ENCODE measurements at places on chromosomes 7 and 10.

DNA sequence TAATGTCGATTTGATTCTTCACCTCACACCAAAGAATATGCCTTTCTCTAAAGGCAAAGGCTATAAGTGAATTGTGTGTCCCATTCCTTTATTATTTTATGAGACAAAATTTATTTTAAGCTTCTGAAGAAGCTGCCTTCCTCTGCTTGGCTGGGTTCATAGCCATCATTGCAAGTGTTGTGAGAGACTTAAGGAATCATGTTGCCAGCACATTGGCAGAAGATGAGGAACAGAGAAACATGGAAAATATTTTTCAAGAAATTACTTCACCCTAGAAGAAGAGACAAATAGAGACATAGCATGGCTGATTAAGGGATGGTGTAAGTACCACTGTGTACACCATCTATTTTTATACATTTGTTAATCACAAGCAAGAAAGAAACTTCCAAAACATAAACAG lies 230.1 kb upstream of the SEMA3E start:
- DNase-seq = no peak
- H3K36me3 ChIP-seq = no peaks in the 10 kb centered on the region
- no peaks in the 10 kb centered on the region for H3K27me3 ChIP-seq

GRCh38 chr7:43119371-43120075 lies 7.1 kb downstream of the HECW1 start:
- no peak overlapping the region for H3K27ac ChIP-seq
- peaks cover 49% of the 10 kb centered on the region for H3K27me3 ChIP-seq
- no peak overlapping the region for H3K4me3 ChIP-seq
- DNase-seq = no peak

- peaks cover 2% of the 10 kb centered on the region for H3K4me1 ChIP-seq
- DNase-seq = no peak
- H3K36me3 ChIP-seq = no peaks in the 10 kb centered on the region
- peaks cover 54% of the 10 kb centered on the region for H3K27me3 ChIP-seq
Observed at GRCh38 chr10:128152741-128153580, 26.7 kb upstream of the MKI67 start.

GRCh38 chr7:151251328-151251688 lies 2.8 kb upstream of the SMARCD3 start:
- no peak for DNase-seq
- H3K36me3 ChIP-seq = no peaks in the 10 kb centered on the region
- H3K27ac ChIP-seq = no peak overlapping the region
- H3K4me3 ChIP-seq = peak overlapping the region; percentile 56
- H3K4me1 ChIP-seq = peaks cover 50% of the 10 kb centered on the region
- peaks cover 71% of the 10 kb centered on the region for H3K27me3 ChIP-seq

DNA sequence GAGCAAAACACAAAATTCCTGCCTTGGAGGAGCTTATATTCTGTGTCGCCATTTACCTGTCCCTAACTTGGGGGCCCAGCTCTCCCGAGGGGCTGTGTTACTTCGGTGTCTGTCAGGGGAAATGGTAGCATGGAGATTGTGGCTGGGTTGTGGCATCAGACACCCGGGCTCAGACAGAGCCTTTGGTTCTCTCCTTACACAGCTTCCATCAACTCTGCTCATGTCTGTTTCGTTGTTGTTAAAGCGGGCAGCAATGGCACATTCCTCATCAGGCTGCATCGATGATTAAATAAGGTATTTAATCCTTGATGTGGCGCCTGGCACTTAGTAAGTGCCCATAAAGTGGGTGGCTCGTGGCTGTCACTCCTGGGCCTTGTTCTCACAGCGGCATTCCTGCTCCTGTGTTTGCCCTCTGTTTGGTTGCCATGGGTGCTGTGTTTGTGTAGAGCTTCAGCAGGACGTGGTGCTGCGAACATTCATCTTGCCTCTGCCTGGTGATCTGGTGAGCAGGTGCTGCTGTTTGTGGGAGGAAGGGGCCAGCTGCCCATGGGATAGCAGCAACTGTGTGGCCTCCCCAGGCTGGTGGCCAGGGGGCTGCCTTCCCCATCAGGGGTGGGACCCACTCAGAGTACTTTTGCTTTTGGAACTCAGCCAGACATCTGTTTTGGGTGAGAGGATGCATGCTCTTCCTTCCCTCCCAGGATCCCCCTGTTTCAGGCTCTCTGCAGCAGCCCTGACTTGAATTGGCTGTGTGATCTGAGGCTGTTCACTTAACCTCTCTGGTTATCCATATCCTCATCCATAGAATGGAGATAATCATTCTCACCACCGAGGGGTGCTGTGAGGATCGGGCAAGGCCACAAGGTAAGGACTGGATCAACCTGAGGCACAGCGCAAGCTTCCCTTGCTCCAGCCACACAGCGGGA lies 207.2 kb upstream of the SVIL start:
- H3K4me1 ChIP-seq = no peaks in the 10 kb centered on the region
- no peak overlapping the region for H3K27ac ChIP-seq
- no peak for DNase-seq
- peaks cover 2% of the 10 kb centered on the region for H3K36me3 ChIP-seq
- H3K27me3 ChIP-seq = no peaks in the 10 kb centered on the region

- no peak for DNase-seq
- no peak overlapping the region for H3K27ac ChIP-seq
- H3K36me3 ChIP-seq = no peaks in the 10 kb centered on the region
- H3K4me1 ChIP-seq = no peaks in the 10 kb centered on the region
- H3K27me3 ChIP-seq = no peaks in the 10 kb centered on the region
Observed at GRCh38 chr7:114629762-114630161, 215.1 kb downstream of the FOXP2 start.

GRCh38 chr7:98251231-98251600 lies 816 bp downstream of the TECPR1 start:
- peak overlapping the region; percentile 25 for H3K27ac ChIP-seq
- peaks cover 19% of the 10 kb centered on the region for H3K36me3 ChIP-seq
- DNase-seq = no peak
- peak overlapping the region; percentile 100 for H3K4me3 ChIP-seq
- no peaks in the 10 kb centered on the region for H3K27me3 ChIP-seq
- H3K4me1 ChIP-seq = peaks cover 26% of the 10 kb centered on the region
